Vein endothelial cell (primary cell): ENCODE measurements at places on chromosomes 5 and 9. TPM values are rescaled to one million over a fixed set of nuclear protein-coding genes. Genes with fewer than 3 reads are reported as not detected.

The GHR gene
- 2.3 and 2.4 TPM in 2 replicates for total RNA-seq

The MTX3 gene
- total RNA-seq, result 7.2 and 8.6 TPM in 2 replicates

The SLC45A2 gene
- total RNA-seq, result 0.10 TPM in 1 of 2 replicates, not detected in the other

The PTPN3 gene
- total RNA-seq, result 0.19 and 0.33 TPM in 2 replicates

The CCL21 gene
- not detected in 2 replicates for total RNA-seq

The EFNA5 gene
- total RNA-seq, result 27.8 and 30.7 TPM in 2 replicates

The C5orf24 gene
- 74.5 and 82.0 TPM in 2 replicates for total RNA-seq

The TRIP13 gene
- total RNA-seq, result 25.2 and 35.3 TPM in 2 replicates

The SEMA6A gene
- 5.4 and 9.5 TPM in 2 replicates for total RNA-seq

The TAF11L5 gene
- not detected in 2 replicates for total RNA-seq

The C7 gene
- total RNA-seq, result 0.67 and 3.9 TPM in 2 replicates

The ADGRV1 gene
- total RNA-seq, result under 0.01 and 0.67 TPM in 2 replicates

The FCN2 gene
- total RNA-seq, result not detected in 2 replicates

The ACSL6 gene
- not detected in 2 replicates for total RNA-seq

The CTSV gene
- total RNA-seq, result 0.33 and 0.67 TPM in 2 replicates

The ERCC6L2 gene
- 63.1 and 68.6 TPM in 2 replicates for total RNA-seq

The IRX2 gene
- 0.10 TPM in 1 of 2 replicates, not detected in the other for total RNA-seq

The PCDHB3 gene
- total RNA-seq, result 0.57 and 0.65 TPM in 2 replicates

The GFPT2 gene
- total RNA-seq, result 0.86 and 0.98 TPM in 2 replicates

The HK3 gene
- total RNA-seq, result under 0.01 and 0.10 TPM in 2 replicates

The PHYHD1 gene
- total RNA-seq, result 0.19 and 1.3 TPM in 2 replicates

The SAXO1 gene
- total RNA-seq, result not detected in 2 replicates

The C5orf58 gene
- total RNA-seq, result not detected in 2 replicates

The RNF180 gene
- total RNA-seq, result 10.8 and 13.1 TPM in 2 replicates

The CAMK4 gene
- 0.10 and 0.98 TPM in 2 replicates for total RNA-seq

The PCDHGA9 gene
- 5.6 and 6.1 TPM in 2 replicates for total RNA-seq

The TNPO1 gene
- 478 and 537 TPM in 2 replicates for total RNA-seq

The SPATA31D1 gene
- not detected in 2 replicates for total RNA-seq

The PCDHA1 gene
- not detected in 2 replicates for total RNA-seq

The SLC6A18 gene
- total RNA-seq, result not detected in 2 replicates

The SPOCK1 gene
- total RNA-seq, result 85.6 and 135 TPM in 2 replicates

The IL12B gene
- not detected in 2 replicates for total RNA-seq

The ANXA2R gene
- total RNA-seq, result 5.4 and 6.2 TPM in 2 replicates

The FAM240B gene
- not detected in 2 replicates for total RNA-seq

The NUTM2G gene
- not detected in 2 replicates for total RNA-seq

The COL27A1 gene
- total RNA-seq, result 7.8 and 17.8 TPM in 2 replicates

The NR5A1 gene
- total RNA-seq, result not detected in 2 replicates

The IL17B gene
- not detected in 2 replicates for total RNA-seq

The IL33 gene
- total RNA-seq, result 4.8 and 12.7 TPM in 2 replicates

The SLC6A3 gene
- total RNA-seq, result not detected in 2 replicates

The SLC6A19 gene
- not detected in 2 replicates for total RNA-seq

The NME5 gene
- 1.4 and 2.6 TPM in 2 replicates for total RNA-seq

The GCNT1 gene
- total RNA-seq, result 3.9 and 6.9 TPM in 2 replicates
